ENCODE measurements at places on chromosomes 4 and X.

GRCh38 chrX:68686097-68686977 lies 38.9 kb downstream of the STARD8 start:
- no peak for DNase-seq

DNA sequence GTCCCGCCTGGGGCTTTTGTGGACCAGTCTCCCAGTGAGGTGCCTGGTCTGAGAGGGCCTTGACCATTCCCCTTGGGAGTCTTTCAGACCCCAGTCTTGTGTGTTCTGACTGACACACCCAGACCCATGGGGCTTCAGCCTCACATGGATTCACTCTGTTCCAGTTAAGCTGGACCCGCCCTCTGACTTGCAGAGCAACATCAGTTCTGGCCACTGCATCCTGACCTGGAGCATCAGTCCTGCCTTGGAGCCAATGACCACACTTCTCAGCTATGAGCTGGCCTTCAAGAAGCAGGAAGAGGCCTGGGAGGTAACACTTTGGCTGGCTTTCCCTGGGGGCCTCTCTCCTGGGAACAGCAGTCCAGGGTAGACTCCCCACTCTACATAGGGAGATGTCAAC lies 6.8 kb downstream of the IL9R start:
- DNase-seq, result no peak

- no peak for DNase-seq
Observed at GRCh38 chr4:5084911-5085475, 33.7 kb downstream of the STK32B start.

DNA sequence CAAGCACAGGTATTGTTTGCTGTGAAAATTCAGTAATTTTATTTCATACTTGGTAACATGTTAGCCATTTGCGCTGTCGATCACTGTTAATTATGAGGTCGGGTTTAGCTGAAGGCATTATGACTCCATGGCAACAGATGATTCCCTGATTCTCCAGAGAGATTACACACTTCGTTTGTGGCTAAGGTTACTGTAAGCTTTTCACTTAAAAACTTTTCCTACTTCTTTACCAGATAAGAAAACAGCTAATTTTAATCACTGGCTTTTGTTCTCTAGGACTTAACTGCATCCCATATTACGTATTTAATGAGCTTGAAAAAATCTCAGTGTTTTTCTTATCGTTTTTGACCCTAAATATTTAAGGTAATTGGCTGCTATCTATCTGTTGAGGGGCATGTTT lies 2.1 kb downstream of the GSTCD start:
- DNase-seq, result no peak

GRCh38 chr4:77074981-77075855 lies 571 bp downstream of the CCNI start:
- no peak for DNase-seq

DNA sequence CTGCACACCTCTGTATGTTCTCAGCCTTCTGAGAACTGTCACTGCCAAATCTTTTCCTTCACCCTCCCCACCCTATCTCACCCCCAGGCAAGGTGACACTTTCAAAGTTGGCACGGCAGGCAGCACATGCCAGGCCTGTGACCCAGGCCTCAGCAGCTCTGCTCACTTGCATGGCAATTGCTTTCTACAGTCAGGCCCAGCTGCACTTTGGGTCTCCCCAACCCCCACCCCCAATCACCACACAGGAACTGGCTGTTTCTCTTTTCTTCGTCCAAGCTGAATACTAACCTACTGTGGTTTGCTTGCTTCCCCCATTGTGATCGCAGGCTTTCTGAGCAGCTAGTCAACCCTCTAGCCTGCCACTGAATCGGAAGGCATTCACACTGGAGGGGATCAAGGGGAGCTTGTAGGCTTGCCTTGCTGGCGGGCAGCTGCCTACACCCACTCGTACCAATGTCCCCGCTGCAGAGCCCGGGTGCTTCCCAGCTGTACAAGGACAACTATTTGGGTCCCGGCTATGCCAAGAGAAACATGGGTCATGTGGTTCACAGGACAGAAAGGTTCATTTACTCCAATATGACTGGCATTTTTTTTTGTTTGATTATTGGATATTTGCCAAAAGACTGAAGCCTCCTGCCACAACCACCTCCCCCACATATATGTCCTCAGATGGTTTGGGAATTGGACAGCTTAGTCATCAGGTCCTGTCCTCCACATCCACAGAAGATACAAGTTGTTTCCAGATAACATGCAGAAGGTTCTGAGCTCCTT lies 28.1 kb downstream of the SLC25A43 start:
- no peak for DNase-seq

- DNase-seq, result no peak
Observed at GRCh38 chr4:56425518-56425917, 9.9 kb downstream of the PPAT start.

- DNase-seq, result peak; percentile 7
Observed at GRCh38 chr4:89708903-89709421, 128.0 kb downstream of the SNCA start.

DNA sequence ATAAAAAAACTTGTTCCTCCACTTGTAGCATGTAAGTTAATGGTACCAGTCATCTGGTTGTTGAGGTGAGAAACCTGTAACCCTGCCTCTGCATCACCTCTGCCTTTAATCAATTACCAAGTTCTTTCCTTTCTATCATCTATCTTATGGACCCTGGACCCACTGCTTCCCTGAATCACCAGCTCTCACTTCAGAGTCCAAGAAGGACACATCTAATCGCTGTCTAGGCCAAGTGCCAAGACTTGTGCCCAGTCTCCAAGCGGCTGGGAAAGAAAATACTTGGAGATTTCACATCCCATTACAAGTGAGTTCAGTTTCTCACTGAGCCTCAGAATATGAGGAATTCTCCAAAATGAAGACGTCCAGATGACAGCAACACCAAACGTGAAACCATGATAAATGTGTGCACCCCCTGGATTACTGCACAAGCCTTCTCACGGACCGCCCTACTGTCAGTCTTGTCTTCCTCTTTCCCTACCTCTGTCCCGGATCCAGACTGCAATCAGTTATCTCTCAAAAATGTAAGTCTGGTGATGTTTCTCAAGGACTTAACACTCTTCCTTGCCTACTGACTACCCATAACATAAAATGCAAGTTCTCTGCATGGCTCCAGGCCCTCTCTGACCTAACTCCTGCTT lies 10.4 kb downstream of the PALLD start:
- no peak for DNase-seq

DNA sequence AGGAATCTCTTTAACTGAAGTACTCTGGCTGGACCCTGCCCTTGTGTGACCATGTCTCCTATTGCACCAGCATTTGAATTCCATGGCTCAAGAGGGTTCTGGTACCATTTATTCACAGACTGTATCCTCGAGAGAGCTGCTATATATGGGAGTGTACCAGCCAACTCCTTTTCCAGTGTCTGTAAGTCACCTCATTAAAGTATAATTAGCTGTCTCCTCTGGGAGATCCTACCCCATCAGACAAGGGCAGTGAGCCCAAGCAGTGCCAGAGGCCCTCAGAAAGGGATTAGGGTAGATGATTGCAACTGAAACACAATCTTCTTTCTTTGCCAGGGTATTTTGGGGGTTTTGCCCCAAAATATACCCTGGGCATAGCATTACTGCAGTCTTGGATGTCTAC lies 31.6 kb downstream of the GNL3L start:
- DNase-seq, result no peak

GRCh38 chrX:10007621-10008020 lies 40.5 kb downstream of the CLDN34 start:
- DNase-seq, result peak; percentile 18

GRCh38 chr4:6308899-6309643 lies 39.4 kb downstream of the WFS1 start:
- DNase-seq, result no peak

- DNase-seq, result no peak
Observed at GRCh38 chr4:48134081-48134480, at the start of gene TXK. Gene TXK, minus strand, starts transcription at chr4:48134250. Its CDS starts 80 bp downstream, at chr4:48134170.

DNA sequence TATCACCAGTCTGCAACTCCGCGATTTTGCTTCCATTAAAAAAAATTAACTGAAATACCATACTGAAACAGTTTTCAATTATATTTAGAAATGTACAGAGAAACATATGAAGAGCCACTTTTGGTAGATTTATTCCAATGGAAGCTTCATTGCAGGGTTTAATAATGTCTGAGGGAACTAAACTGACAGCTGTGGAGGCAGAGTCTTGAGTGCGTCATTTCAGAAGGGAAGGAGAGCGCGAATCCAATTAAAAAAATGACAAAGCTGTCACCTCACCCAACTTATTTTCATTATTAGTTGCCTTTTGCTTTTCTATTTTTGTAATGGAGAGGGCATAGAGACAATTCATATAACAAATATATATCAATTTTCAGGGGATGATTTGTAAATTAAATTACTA lies 104.0 kb downstream of the UNC5C start:
- DNase-seq, result no peak

GRCh38 chrX:100584611-100585010 lies at the start of gene TNMD:
Gene TNMD, plus strand, starts transcription at chrX:100584936. Its CDS starts 83 bp downstream, at chrX:100585019.
- no peak for DNase-seq

GRCh38 chr4:82890528-82890900 lies 439 bp downstream of the SEC31A start:
- DNase-seq, result no peak

- no peak for DNase-seq
Observed at GRCh38 chr4:162836773-162837172, 329.9 kb downstream of the NAF1 start.

DNA sequence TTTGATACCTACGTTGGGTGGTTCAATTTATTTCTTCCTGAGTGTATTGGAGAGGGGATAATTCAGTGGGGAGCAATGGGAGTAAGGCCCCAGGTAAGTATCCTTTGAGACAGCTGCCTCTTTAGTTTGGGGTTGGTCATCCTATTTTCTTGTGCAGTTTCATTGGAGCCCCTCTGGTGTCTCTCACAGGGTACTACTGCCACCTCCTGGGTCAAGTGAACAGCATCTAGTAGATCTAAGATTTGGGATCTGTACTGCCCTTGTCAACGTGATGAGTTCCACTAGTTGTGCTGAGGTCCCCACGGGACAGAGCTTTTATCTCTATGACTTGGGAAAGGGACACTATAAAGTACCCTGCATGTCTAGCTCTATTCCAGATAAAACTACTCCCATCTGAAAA lies 80.6 kb downstream of the PBDC1 start:
- DNase-seq, result peak; percentile 8

- DNase-seq, result no peak
Observed at GRCh38 chr4:6967846-6968340, 58.3 kb downstream of the TBC1D14 start.

DNA sequence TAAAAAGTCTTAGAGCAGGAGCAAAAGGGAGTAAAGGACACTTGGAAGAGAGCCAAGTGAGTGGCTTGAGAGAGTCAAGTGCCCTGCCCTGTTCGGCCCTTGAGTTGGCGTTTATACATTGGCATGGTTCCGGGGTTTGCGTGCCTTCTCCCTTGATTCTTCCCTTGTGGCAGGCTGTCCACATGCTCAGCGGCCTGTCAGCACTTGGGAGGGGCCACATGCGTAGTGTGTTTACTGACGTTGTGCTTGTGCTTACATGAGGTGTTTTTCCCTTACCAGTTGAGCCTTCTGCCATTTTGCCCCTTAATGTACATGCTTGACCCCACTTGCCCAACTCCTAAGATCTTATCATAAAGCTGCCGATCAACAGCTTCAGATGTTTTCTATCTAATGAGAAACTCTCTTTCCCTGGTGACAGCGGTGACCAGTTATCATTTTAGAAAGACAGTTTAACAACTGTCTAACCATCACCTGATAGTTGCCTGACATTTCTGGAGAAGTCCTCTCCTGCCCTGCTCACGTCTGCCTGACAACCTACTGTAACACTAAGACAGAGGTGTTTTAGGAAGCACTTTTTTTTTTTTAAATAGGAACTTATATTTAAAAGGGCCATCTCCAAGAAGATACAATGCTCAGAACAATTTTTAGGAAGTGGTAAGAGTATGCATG lies 49.5 kb upstream of the GC start:
- no peak for DNase-seq

- DNase-seq, result no peak
Observed at GRCh38 chrX:50952406-50952805, 41.9 kb downstream of the BMP15 start.

- DNase-seq, result no peak
Observed at GRCh38 chr4:127575888-127576287, 56.9 kb upstream of the INTU start.

- no peak for DNase-seq
Observed at GRCh38 chr4:153064571-153064970, 128.4 kb downstream of the FHDC1 start.

GRCh38 chrX:148902581-148902980 lies 402.2 kb downstream of the AFF2 start:
- DNase-seq, result no peak

DNA sequence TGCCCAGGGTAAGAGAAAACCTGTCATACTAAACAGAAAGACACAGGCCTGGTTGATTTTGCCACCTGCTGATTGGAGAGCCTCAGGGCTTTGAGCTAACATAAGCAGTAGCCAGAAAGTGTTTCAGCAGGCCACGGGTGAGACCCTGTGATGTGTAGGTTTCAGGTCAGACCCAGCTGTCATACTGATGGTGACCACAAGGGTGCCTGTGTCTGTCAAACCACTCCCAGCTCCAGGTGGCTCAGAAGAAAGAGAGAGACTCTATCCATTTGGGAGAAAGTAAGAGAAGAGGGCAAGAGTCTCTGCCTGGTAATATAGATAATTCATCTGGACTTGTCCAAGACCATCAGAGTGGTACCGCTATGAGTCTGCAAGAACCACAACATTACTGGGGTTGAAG lies 72.8 kb upstream of the NLRP2B start:
- DNase-seq, result no peak

Data from AG04450 (cell line).